ENCODE measurements at places on chromosomes 2 and 18.

- DNase-seq: no peak
These were observed 252.2 kb downstream of the KLHL29 start for GRCh38 chr2:23637011-23637778.

DNA sequence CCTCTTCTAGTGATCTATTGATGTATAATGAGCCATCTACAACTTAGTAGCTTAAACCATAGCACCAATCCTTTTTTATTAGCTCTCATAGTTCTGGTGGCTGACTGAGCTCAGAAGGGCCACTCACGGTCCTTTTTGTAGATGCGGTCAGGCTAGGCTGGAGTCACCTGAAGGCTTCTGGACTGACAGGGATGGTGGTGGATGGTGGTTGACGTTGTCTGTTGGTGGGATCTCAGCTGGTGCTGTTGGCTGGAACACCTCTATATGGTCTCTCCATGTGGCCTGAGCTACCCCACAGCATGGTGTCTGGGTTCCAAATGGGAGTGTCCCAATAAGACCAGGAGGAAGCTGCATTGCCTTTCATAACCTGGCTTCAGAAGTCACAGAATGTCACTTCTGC lies 68.0 kb downstream of the BCL2L11 start:
- no peak for DNase-seq

- no peak for DNase-seq
These were observed 42.6 kb upstream of the RNF152 start for GRCh38 chr18:61935362-61935761.

DNA sequence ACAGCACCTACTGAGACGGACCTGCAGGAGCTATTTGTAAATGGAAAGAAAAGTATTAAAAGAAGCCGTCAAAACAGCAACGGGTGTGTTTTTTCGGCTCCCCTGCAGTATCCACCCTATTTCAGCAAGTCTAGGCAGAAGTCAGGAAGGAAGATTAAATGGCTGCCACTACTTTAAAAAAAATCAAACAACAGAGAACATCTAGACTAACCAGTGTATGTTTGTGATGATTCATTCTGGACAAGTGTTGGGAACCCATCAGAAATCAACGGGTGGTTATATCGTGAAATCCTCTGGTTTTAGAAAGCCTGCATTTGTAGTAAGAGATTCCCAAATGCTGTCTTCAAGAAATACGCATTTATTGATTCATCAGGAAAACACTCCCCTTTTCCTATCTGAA lies 9.0 kb downstream of the PMAIP1 start:
- no peak for DNase-seq

DNA sequence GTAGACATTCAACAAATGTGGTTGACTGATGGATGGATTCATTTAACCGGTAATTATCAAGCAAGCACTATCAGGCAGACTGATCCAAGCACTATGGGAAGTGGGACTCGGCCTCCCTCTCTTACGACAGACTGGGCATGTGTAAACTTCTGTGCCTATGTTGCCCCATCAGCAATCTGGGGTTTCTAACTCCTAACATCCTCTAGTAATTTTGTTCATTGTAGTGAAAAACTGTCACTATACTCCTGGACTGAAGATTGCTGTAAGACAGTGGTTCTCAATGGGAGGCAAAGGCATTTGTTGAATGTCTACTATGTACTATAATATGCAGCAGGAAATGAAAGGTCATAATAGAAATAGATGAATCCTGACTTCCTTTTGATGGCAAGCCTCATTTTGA lies 51.2 kb upstream of the CREB1 start:
- DNase-seq: no peak

GRCh38 chr18:427005-427404 lies 73.5 kb downstream of the COLEC12 start:
- peak; percentile 14 for DNase-seq

- no peak for DNase-seq
These were observed 135.0 kb downstream of the WDSUB1 start for GRCh38 chr2:159151198-159152127.

- DNase-seq: no peak
These were observed 7.3 kb upstream of the CHN1 start for GRCh38 chr2:175012516-175012915.

- DNase-seq: no peak
These were observed 187.1 kb downstream of the EXOC6B start for GRCh38 chr2:72638600-72639211.

DNA sequence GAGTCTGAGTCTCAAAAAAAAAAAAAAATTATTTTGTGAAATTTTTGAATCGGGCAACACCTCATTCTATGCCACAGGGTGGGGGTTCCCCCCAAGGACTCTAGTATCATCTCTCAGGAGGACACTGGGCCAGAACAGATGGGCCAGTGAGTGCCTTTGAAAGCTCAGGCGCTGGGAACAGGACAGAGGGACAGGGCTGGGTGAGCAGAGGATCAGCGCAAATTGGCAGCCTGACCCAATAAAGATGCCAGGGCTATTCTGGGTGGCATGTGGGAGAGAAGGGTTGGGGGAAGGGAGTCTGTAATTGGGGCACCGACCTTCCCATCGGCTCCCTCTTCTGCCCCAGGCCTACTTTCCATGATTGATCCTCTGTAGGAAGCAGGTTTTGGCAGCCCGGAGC lies 44.0 kb downstream of the KIF3C start:
- no peak for DNase-seq

DNA sequence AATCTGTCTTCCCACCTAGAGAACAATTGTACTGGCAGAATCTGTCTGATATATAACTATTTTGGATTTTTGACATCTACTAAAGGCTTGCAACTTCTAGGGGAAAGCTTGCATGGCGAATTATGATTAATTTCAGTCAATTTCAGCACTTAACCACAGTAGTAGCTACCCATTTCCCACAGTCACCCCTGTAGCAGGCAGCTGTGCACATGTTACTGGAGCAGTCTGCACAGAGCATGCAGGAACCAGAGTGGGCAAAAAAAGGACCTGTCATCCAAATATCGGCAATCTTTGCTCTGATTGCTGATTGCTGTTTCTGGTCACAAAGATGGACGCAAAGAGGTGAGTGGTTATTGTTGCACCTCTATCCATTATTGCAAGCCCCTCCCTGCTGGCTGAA lies 473.3 kb downstream of the SPAG16 start:
- no peak for DNase-seq
